WTC11 (cell line): ENCODE measurements at places on chromosomes 5 and 9. TPM values are rescaled to one million over a fixed set of nuclear protein-coding genes. Genes with fewer than 3 reads are reported as not detected.

SPINK13 gene
- total RNA-seq = 0.17 TPM in 1 of 3 replicates, not detected in the others

PLPP7 gene
- total RNA-seq = 4.2 to 4.9 TPM (median 4.7 TPM) in 3 replicates

DNA sequence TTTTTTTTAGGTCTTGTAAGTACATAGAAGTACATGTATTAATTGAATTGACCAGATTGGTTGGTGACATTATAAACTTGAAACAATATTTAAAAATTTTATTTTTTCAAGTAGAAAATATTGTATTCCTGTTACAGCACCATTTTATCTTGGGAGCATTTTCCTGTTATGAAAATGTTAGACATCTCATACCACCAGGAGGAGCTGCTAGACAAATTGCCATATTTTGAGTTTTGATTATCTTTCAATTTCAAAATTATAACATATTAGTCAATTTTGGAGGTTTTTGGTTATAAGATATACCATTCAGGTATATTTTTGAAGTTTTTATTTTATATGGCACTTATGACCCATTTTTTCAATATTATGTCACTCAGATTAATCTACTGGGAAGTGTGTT lies 84.4 kb downstream of the CNTLN start:
- no peak for DNase-seq

- DNase-seq = no peak
Measured at GRCh38 chr5:11494340-11494739, 409.9 kb downstream of the CTNND2 start.
